SJSA1 (cell line): ENCODE measurements at places on chromosomes 4 and X. TPM values are rescaled to one million over a fixed set of nuclear protein-coding genes. Genes with fewer than 3 reads are reported as not detected.

GRCh38 chr4:31461421-31461820, 741.3 kb downstream of the PCDH7 start:
- DNase-seq: no peak

- no peak for DNase-seq
Measured at GRCh38 chrX:69107231-69107739, 58.0 kb downstream of the PJA1 start.

DNA sequence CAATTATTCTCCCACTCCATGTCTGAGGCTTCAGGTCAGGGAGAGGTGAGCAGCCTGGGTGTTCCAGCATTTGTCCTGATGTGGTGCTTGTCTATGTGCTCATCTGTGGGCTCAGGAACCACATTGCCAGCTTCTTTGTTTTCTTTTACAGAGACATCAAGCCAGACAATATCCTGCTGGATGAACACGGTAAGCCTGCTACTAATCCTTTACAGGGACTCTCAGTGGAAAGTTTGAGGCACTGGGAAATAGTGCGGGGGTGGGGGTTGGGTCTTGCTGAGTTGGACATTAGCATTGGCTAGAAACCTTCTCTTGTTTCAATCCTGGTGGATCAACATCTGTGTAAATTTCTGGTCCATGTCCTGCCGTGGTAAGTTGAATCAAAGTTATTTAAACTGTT, 310.3 kb downstream of the EVC2 start:
- DNase-seq: no peak

GRCh38 chr4:37732526-37733186, 46.5 kb upstream of the RELL1 start:
- no peak for DNase-seq

- DNase-seq: peak; percentile 2
Measured at GRCh38 chrX:72714478-72714916, 391 bp upstream of the PHKA1 start.

DNA sequence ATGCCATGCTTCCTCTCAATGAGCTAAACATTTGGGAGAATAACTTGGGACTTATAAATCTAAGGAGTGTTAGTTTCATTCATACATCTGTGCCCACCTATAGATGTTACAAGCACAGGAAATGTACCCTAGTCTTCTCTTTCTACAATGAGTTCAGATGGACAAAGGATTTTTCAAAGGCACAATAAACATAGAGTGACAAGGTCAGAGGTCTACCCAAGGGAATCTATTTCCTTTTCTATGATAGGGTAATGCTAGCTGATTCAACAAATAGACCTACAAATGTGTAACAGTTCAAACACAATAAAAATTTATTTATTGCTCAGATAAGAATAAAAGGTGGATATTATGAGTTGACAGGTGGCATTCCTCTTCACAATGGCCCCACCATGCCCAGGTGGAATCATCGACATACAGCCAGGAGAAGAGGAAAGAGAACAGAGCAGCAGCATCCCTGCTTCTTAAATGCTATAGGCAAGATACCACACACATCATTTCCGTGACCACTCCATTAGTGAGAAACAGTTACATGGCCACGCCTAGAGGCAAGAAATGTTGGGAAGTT, 421.8 kb downstream of the HNRNPD start:
- no peak for DNase-seq

DNA sequence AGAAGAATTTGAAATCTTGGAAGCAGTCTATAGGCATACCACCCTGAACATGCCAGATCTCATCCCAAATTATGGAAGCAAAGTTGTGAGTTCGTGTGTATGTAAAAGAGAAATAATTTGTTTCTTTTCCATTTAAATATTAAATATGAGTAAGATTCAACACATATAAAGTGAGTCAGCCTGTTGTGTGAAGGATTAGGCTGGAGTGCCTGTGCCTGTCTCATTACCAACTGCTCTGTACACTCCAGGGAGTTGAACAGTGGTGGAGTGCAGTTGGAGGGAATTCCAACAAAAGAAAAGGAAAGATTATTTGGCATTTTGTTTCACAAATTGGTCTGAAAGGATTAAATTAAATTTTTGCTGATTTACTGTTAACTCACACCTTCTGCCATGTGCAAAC, 435.6 kb downstream of the FAT4 start:
- no peak for DNase-seq

GRCh38 chrX:120769576-120770341, 105.9 kb downstream of the CT47B1 start:
- no peak for DNase-seq

GRCh38 chr4:137531986-137532868, at the start of gene PCDH18:
Gene PCDH18, minus strand, starts transcription at chr4:137532494. Its CDS starts 406 bp downstream, at chr4:137532088.
- peak; percentile 89 for DNase-seq

DNA sequence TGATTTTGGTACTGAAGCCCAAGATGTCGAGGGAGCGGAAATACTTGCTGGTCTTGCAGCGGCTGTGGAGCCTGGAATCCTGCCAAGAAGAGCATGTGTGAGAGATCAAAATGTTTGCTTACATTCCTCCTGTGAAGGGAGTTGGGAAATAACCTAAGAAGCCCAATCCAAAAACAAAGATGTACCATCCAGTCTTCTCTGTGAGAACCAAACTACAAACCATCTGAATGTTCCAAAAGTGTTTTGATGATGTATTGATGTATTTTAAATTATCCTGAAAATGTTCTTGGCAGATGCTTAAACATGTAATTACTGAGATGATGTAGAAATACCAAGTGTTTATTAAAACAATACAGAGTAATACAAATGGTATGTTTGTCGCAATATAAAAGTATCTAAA, 10.1 kb upstream of the ADH1A start:
- no peak for DNase-seq

GRCh38 chrX:123822965-123823364, 36.9 kb upstream of the XIAP start:
- DNase-seq: no peak

DNA sequence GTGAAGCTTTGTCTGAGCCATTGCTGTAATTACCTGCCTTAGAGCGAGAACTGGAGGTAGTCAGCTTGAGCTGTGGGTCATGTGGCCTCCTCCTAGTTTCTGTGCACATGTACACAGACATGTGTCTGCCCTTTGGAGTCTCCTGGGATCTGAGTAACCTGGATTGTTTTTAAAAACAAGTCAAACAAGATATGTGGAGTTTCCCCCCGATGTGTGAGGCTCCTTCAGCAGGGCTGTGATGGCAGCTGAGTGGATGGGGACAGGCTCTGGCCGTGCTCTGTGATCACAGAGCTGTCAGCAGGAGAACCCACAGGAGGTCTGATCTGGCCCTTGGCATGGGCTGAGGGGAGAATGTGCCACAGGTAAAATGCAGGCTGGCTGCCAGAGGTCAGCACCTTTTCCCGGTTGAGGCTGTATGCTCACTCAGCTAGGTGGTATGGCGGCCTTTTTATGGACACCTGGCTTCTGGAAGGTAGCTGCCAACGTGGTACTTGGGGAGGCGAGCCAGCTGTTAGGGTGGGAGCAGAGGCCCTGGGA, 38.4 kb downstream of the NOP14 start:
- DNase-seq: no peak

DNA sequence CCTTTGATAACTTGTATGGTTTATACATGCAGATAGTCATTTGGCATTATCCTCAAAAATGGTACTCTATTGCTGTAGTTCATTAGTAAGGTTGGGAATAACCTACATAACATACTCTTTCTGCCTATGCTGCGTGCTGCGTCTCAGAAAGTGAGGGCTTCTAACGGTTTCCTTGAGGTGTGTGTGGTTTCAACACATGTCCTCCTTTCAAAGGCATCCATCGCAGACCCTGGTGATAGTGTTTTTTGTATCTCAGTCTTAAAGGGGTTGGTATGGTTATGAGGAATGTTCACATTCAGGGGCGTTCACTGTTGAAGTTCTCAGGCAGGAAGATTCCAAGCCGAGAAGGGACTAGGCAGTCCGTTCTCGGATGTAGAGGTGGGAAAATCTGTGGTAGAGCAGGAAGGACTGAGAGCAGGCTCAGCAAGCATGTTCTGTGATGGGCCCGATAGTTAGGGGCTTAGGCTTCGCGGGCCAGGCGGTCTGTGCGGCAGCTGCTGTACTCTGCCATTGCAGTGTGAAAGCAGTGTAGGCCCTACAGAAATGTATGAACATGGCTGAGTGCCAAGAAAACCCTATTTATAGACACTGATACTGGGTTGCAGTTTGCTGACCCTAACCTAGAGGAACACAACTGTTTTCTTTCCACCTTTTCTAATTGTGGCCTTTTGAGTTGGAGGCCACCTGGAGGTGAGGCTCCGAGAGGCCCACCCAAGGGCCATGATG, 123.2 kb downstream of the GPR143 start:
- no peak for DNase-seq

MGAT4D gene
- not detected in 2 replicates for total RNA-seq

DDIT4L gene
- total RNA-seq: 2.1 and 2.6 TPM in 2 replicates

EXOC1L gene
- not detected in 2 replicates for total RNA-seq

ELF2 gene
- total RNA-seq: 27.0 and 44.6 TPM in 2 replicates

TRPC5OS gene
- not detected in 2 replicates for total RNA-seq

PCGF3 gene
- total RNA-seq: 24.8 and 26.1 TPM in 2 replicates

SH3RF1 gene
- 9.0 and 14.1 TPM in 2 replicates for total RNA-seq
